ENCODE measurements at places on chromosomes 3 and 15.

DNA sequence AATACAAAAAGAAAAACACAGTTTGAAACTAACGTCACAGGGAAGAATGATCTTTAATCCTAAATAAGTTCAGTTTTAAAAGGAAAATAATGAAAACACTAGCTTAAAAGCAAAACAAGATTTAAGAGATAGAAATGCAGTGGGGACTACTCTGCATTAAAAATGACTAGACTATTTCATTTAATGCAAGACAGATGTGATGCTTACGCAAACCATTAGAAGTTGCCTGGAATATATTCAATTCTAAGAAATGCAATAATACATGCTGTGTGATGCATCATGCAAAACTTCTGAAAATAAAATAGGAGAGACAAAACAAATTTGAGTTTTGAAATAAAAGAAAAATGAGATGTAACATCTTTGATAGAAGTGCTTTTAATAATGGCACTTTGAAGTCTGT lies 97.6 kb upstream of the STRIT1 start:
- DNase-seq = no peak

GRCh38 chr3:95627697-95628096 lies 1186.7 kb upstream of the EPHA6 start:
- DNase-seq = no peak

DNA sequence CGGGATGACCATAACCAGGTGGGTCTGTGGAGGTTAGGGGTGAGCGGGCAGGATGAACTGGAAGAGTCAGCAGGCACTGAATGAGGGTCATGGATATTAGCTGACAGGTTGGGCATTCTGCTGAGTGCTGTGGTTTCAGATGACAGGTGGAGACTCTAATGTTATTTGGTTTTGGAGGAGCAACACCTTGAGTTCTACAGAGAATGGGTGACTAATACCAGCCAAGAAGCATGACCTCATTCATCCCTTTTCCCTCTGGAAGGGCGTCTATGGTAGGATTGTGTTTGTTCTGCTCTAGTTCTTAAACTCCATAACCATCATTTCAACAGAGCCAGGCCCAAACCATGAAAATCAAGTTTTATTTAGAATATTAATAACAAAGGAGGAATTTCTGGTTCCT lies 550.7 kb upstream of the LMCD1 start:
- DNase-seq = no peak

DNA sequence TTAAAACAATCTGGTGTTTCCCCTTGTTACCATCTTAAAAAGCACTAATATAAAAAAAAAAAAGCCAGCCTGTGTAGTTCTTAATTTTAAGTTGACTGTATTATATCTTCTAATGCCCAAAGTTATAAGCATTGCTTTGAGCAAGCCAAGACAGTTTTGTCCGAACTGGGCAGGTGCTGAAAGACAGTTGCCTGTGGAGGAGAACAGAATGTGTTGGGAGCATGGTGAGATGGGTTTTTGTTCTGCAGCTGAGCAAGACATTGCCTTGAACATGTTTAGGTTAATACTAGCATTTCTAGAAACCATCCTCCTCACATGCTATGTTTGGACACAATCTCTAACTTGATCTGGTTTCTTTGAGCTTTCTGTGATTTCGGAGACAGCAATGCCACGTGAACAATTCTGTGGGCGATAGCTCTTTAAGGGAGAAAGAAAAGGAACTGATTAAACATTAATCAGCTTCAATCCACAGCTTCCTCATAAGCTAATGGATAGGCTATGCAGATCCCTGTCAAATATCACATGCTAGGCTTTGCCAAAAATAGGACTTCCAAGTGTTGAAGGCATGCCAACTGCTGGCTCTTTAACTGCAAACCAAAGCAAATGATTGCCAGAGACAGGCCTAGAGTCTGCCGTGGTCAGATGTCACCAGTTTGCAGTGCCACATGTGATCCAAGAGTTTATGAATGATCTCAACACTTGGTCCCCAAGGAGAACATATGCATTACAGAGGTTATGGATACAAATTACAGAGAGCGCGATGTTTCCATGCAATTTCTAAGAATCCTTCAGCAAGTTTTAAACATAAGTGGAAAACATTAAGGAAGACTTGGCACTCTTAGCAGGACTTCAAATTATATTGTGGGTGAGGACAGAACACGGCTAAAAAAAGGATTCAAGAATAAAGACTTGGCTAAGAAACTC lies 428.1 kb downstream of the ROBO2 start:
- DNase-seq = no peak

GRCh38 chr3:45646051-45646585 lies 43.1 kb upstream of the SACM1L start:
- no peak for DNase-seq

DNA sequence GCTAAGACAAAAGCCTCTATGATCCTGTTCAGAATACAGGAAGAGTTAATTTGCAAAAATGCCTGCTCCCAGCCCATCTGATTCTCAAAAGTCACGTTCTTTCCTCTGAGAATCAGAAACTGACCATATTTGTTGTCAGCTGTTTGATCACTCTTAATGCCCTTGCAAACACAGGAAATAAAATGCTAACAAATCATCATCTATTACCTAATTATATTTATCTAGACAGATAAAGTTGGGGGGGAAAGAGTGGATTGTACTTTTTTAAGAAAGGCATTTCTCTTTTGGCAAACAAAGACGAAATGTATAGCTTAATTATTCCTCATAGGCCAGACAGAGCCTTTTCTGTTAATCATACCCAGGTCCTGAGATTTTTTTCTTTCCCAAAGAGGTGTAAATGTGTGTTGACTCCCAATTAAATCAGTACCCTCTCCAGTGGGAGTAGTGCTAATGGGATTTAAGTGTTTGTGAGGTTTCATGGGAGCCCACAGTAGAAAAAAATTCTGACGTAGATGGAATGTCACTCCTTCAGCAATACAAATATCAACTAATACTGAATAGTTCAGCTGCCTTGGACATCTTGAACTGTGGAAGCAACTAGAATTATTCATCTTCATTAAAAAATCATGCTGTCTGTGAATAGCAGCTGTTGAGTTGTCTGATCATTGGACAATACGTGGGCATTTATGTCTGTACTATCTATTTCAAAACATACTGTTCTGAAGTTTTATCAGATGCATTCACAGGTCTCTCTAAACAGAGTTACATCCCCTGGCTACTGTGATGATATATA lies 22.5 kb upstream of the BNIP2 start:
- no peak for DNase-seq

DNA sequence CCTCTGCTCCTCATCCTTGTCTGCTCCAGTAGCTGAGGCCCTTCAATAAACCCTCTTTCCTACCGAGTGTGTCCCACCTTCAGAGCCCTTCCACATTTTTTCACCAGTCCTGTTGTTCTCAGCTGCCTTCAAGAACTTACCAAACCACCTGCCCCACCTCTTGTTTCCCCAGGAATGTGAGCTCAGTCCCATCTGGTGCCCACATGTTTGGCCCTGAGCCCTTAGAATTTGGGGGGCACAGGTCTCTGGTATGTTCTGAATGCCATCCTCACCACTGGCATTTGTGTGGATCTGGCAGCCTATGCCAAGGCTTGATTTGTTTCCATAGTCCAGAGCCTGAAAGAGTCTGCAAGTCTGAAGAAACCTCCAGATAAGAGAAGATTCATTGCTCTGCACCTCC lies 315.2 kb upstream of the PPP2R3A start:
- no peak for DNase-seq

DNA sequence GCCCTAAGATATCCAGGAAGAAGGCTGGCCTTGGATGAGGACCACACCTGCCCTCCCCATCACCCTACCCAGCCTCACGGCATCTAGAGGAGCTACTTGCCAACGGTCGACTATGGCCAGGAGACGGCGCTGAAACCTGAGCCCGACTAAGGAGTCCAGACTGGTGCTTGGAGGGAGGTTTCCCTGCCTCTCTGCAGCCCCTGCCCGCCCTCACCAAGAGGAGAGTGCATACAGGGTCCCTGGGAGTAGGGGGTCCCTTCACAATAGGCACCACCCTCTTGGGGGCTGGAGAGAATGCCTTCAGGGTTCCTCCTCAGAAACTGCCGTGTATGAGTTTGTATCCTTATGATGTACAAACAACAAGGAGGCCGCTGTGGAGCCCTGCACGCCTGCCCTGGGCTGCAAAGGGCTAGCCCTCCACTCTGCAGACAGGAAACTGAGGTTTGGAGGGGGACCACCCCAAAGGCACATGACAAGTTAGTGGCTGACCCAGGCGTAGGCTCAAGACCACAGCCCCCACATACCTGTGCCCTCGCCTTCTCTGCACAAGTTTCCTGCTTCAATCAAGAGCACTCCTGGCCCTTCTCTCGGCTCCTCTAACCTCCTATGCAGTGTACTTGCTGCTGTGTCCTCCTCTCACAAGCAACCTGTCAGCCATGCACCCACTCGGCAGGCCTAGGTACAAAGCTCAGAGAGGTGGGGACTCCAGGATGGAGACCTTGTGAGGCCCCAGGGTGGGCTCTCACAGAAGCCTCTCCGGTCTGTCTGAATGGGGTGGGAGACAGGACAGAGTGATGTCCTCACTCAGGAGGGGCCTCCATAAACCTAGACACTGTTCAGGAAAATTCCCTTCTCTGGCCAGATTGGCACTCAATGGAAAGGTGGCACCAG lies 7.4 kb downstream of the KLF15 start:
- no peak for DNase-seq

DNA sequence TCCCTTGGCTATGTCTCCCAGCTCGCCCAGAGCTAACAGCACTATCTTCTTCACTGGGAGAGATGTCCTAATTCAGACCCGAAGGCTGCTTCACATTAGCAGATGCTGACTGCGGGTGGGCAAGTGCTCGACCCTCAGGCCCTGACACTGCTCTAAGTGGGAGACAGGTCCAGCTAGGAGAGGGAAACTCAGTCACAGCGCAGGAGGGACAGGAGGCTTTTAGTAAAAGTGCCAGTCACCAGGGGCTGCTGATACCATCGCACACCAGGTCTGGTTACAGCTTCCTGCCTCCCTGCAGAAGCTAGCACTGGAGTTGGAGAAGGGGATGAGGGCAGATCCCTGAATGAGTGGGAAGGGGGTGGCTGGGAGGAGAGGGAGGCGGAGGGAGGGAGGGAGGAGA lies 365.8 kb upstream of the RGMA start:
- DNase-seq = no peak

DNA sequence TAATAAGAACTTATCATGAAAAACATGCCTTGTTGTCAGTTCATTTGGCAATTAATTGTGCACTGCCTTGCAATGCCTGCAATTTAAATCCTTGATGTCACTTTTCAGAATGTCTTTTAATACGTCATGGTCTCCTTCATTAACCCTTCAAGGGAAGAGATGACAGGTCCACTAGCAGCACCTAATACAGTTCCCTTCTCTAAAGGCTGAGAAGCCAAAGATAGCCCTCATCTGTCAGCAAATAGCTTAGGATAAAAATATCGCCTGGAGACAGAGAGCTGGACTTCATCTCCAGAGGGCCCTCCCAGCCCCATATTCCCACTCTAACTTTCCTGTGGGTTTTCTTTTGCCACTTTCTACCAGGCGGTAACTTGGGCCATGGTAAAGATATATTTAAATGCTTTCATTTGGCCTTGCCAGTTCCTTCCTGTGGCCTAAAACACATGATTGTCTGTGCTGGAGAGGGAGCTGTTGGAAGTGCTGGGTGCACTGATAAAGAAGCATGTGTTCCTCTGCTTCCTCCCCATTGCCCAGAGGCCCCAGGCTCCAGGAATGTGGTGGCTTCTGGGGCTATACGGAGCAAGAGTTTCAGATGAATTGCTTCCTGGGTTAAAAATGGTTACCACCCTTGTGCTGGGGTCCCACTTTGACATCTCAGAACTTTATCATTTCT lies 76.3 kb upstream of the UMPS start:
- no peak for DNase-seq

GRCh38 chr15:48384616-48385015 lies 53.4 kb downstream of the DUT start:
- no peak for DNase-seq

GRCh38 chr3:174538151-174538550 lies 321.0 kb upstream of the NAALADL2 start:
- DNase-seq = no peak

GRCh38 chr3:112769286-112769978 lies 77.2 kb downstream of the CD200R1L start:
- DNase-seq = no peak

DNA sequence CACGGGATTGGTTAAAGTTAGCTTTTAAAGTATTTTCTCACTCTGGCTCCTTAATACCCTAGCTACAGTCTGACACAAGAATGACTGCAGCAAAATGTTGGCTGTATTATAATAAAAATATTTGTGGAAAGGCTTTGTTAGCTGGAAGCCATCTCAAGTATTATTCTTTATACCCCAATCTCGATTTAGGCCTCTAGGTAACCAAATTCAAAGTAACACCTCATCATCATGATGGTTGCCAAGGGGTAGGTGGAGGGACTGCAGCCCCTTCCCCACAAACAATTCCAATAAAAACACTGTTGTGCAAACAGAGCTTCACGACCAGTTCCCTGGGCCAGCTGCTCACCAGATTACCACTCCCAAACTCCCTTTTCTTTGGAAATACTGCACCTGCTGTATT lies 759 bp upstream of the GMPS start:
- no peak for DNase-seq

GRCh38 chr3:115713284-115713683 lies 90.0 kb downstream of the GAP43 start:
- peak; percentile 75 for DNase-seq

DNA sequence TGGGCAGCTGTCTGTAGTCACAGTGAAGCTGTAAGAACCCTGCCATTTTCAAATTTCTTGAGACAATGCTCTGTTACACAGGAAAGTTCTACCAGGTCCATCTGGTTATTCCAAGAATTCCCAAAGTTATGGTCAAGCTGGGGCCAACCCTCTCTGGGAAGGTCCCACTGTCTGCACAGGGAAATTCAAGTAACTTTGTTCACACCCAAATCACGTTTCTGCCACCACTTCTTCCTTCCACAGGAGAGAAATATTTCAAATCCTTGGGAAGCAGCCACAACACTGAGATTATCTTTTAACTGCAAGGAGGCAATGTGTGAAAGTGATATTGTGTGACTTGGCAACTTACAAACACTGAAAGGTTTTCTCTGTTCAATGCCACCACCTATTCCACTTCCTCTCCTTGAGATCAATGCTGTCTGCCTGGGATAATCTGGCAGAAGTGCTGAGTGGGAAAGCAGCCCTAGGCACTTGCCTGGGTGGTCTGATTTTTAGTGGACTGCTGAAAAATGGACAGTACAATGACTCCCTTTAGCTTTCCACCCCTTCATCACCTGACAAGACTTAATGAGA lies 5.6 kb downstream of the SCAMP2 start:
- DNase-seq = no peak

DNA sequence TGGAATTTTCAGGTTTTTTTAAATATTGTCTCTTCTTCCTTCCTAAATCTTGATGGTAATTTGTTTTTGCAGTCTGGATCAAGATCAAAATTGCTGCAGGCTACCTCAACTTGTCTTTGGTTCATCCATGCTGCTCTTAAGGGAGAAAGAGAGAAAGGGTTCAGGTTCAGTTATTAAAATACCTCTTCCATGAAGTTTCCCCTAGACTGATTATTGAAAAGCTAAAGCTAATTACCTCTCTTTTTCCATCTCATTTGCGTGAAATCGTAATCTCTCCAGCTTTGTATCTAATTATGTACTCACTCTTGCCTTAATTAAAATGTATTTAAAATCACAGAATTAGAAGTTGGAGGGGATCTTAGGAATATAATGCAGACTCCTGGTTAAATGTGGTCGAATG lies 52.7 kb downstream of the SLC28A2 start:
- DNase-seq = no peak
